CD4-positive, CD25-positive, alpha-beta regulatory T cell (primary cell): ENCODE measurements at places on chromosomes 5 and 9. TPM values are rescaled to one million over a fixed set of nuclear protein-coding genes. Genes with fewer than 3 reads are reported as not detected.

GRCh38 chr9:4317681-4318080 lies 17.8 kb upstream of the GLIS3 start:
- no peak overlapping the region for H3K4me3 ChIP-seq
- H3K27me3 ChIP-seq: peaks cover 2% of the 10 kb centered on the region
- DNase-seq: no peak
- no peaks in the 10 kb centered on the region for H3K4me1 ChIP-seq
- H3K36me3 ChIP-seq: no peaks in the 10 kb centered on the region

GRCh38 chr5:103744159-103744558 lies 181.6 kb upstream of the NUDT12 start:
- no peaks in the 10 kb centered on the region for H3K36me3 ChIP-seq
- no peaks in the 10 kb centered on the region for H3K27me3 ChIP-seq
- no peak overlapping the region for H3K4me3 ChIP-seq
- no peak overlapping the region for H3K27ac ChIP-seq

DNA sequence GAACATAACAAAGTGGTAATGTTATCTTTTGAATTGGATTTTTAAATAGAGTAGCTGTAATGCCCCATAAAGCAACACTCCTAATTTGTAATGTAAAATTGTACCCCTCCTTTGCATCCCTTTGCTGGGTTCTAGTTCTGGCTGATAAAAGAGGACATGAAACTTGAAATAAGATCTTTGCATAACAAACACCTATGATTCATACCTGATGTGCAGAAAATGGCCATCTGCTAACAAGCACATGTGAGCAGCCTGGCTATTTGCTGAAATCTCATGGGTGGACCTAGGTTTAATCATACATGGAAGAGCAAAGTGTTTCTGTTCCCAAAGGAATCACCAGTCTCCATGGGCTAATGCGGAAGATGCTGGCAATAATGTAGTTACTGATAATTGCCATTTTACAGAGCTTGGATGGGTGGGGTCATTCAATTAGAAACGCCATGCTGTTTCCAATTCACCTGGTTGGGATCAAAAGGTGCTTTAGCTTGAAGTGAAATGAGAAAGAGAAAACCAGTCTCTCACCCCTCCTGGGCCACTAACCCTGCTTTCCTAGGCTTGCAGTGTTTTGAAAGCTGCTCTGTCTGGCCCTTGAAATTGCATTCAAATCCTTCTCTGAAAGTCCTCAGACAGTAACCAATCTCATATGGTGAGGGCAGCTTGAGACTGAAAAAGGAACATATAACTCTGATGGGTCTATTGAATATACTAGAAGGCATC lies 585.1 kb downstream of the TLE4 start:
- no peak for DNase-seq
- H3K36me3 ChIP-seq: no peaks in the 10 kb centered on the region
- no peaks in the 10 kb centered on the region for H3K27me3 ChIP-seq
- no peak overlapping the region for H3K4me3 ChIP-seq

F2R gene
- total RNA-seq: 6.8 TPM

HTR1A gene
- not detected for total RNA-seq

ZNF169 gene
- total RNA-seq: 7.7 TPM

LCN1 gene
- total RNA-seq: not detected
